Left kidney (tissue), 8 donors: ENCODE measurements at places on chromosomes 7 and 10. TPM values are rescaled to one million over a fixed set of nuclear protein-coding genes. Genes with fewer than 3 reads are reported as not detected.

Gene HDAC9
- polyA plus RNA-seq = 10.4 TPM

Gene VAX1
- not detected for polyA plus RNA-seq

Gene ASB10
- not detected for polyA plus RNA-seq

Gene ANKRD1
- polyA plus RNA-seq = 0.86 TPM

Gene STRIP2
- polyA plus RNA-seq = 5.7 TPM

Gene NOS3
- 8.7 TPM for polyA plus RNA-seq

Gene ADIRF
- 8.9 TPM for polyA plus RNA-seq

Gene ODAD2
- 1.5 TPM for polyA plus RNA-seq

Gene KCNH2
- polyA plus RNA-seq = 13.1 TPM

Gene ANXA8
- 0.38 TPM for polyA plus RNA-seq

Gene PRKCQ
- 16.5 TPM for polyA plus RNA-seq

Gene PRPS1L1
- polyA plus RNA-seq = not detected

Gene PTTG1IP2
- polyA plus RNA-seq = not detected

Gene IFIT1B
- polyA plus RNA-seq = 0.15 TPM

Gene CYP2C19
- 0.12 TPM for polyA plus RNA-seq

Gene TMEM26
- 9.0 TPM for polyA plus RNA-seq

Gene TAF5
- 9.4 TPM for polyA plus RNA-seq

Gene RASA4
- 38.8 TPM for polyA plus RNA-seq

Gene GATA3
- 82.7 TPM for polyA plus RNA-seq

Gene COL26A1
- polyA plus RNA-seq = 22.5 TPM

Gene CTNNA3
- polyA plus RNA-seq = 4.3 TPM

Gene HMX2
- 0.75 TPM for polyA plus RNA-seq

Gene OR2A12
- 0.05 TPM for polyA plus RNA-seq

Gene NPSR1
- not detected for polyA plus RNA-seq

Gene EIF3A
- polyA plus RNA-seq = 205 TPM

Gene ELN
- polyA plus RNA-seq = 46.4 TPM

Gene CALML3
- not detected for polyA plus RNA-seq

Gene NPTX2
- 3.7 TPM for polyA plus RNA-seq

Gene VPS41
- polyA plus RNA-seq = 102 TPM

Gene SPDYE8
- polyA plus RNA-seq = 1.1 TPM

Gene CLDN4
- 56.5 TPM for polyA plus RNA-seq

Gene ITIH2
- 0.43 TPM for polyA plus RNA-seq

Gene LRRTM3
- 5.7 TPM for polyA plus RNA-seq

Gene SYT15B
- polyA plus RNA-seq = 1.1 TPM

Gene AGBL3
- 17.1 TPM for polyA plus RNA-seq

Gene NUTM2A
- 3.6 TPM for polyA plus RNA-seq

Gene PLEKHS1
- polyA plus RNA-seq = 0.38 TPM

Gene TWIST1
- 6.6 TPM for polyA plus RNA-seq

Gene LANCL2
- 31.9 TPM for polyA plus RNA-seq

Gene LHPP
- 17.9 TPM for polyA plus RNA-seq

Gene LRRN3
- 4.3 TPM for polyA plus RNA-seq

Gene CUL2
- polyA plus RNA-seq = 48.4 TPM

Gene ZNF655
- polyA plus RNA-seq = 114 TPM

Gene SPAM1
- polyA plus RNA-seq = 0.10 TPM

Gene SORCS3
- polyA plus RNA-seq = 4.2 TPM
